Mammary epithelial cell (primary cell): ENCODE measurements at places on chromosomes 5 and 9. TPM values are rescaled to one million over a fixed set of nuclear protein-coding genes. Genes with fewer than 3 reads are reported as not detected.
A peak's percentile ranks its signal among the peaks of the same experiment; 100 is the strongest.

The OR1J2 gene
- not detected for polyA plus RNA-seq

DNA sequence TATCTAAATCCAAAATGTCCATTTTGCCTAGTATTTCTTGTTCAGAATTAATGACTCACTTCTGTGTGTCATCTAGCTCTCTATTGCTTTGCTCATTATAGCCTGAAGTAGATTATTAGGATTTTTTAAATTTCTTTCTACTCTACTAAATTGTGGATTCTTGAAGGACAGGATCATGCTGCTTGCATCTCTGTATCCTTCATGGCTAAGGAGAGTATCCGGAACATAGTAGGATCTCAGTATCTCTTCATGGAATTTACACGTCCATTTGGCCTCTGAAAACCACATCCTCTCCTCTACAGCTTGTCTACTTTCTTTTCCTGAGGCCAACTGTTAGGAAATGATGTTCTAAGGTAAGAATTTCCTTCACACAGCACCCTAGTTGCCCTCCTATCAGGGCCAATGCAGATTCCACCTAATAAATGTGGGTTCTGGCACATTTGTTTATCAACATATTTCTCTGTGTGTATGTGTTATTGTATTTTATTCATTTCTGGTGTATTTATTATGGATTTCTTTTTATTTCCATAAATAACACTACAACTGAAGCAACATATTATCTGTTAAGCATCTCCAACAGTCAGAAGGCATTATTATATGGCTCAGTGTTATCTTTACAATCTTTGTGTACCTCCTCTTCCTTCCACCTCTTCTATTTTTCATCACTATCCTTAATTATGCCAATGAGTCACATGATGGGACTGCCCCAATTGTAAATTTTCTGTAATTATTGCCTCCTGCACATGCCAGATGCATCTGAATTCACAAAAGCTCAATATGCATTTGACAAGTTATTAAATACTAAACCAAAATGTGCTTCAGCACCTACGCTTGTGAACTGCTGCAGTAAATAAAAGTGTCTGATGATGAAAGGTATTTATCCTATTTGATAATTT is 557.8 kb upstream of the TLE4 start:
- peak; percentile 30 for DNase-seq

The LCP2 gene
- polyA plus RNA-seq = not detected

DNA sequence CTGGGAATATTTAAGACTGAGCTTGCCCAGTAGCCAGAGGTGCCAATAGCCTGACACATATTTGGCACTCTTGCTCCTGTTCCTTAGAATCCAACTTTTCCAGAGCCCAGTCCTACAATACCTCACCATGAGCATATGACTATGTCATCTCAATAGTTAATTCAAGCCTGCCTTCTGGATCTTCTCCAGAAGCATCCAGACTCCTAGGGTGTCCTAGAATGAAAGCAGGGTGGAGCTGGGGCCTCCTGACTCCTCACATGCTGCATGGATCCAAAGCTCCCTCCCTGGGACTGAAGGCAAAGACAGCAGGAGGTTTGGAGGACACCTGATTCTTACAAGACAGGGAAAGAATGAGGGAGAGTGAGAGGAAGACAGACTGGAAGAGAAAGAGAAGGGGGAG is 37.9 kb downstream of the SH3TC2 start:
- DNase-seq = no peak

The PCDHA9 gene
- polyA plus RNA-seq = not detected

The RANBP3L gene
- not detected for polyA plus RNA-seq

The TSSK1B gene
- 0.05 TPM for polyA plus RNA-seq

The GRHPR gene
- polyA plus RNA-seq = 175 TPM

DNA sequence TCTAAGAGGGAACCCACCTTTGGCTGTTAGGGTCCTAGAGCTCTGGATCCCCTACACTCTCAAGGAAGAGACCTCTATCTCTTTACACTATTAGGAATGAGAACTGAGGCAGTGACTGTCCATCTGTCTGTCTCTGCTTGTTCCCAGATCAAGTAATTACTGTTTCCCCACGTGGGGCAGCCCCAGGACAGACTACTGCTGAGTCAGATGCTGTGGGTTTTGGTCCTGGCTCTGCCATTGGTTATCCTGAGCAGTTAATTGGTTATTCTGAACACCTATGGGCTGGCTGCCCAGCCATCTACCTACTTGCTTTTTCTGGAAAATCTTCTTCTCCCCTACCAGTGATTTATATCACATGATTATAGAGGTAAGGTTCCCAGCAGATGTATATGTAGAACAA is 33.3 kb downstream of the FBXO10 start:
- peak; percentile 88 for DNase-seq

GRCh38 chr5:178201221-178201926 is 3.0 kb upstream of the HNRNPAB start:
- DNase-seq = no peak

DNA sequence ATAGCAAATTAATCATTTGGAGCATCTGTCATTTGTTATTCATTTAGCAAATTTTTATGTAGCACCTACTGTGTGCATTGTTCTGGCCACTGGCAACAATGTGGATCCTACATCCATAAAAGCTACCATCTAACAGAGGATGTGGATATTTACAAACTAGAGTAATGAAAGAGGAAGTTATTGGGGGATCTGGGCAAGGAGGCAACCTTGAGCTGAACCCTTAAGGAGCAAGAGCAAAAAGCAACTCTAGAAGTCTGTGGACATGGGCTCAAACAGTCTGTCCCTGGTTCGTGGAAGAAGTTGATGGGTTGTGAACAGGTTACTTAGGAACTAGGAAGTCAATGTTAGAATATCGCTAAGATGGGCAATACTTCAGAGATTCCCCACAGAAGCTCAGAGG is 259.9 kb downstream of the SYK start:
- DNase-seq = no peak

DNA sequence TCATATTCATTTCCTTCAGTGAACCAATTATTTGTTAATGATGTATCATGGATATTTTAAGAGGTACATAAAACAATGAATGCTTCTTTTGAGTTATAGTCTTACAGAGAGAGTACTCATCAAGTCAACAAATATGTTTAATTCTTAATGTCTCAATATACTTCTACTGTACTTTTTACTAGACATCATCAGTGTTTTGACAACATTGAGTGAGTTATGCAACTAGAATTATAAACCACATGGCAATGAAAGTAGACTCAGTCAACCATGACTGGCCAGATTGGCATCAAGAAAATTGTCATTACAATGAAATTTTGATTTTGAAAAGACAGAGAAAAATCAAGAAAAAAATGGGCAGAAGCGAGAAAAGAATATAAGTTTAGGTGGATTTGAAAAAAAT is 1248.1 kb upstream of the CDH18 start:
- DNase-seq = peak; percentile 51

The ASB6 gene
- 25.2 TPM for polyA plus RNA-seq

The CTXN3 gene
- polyA plus RNA-seq = not detected

DNA sequence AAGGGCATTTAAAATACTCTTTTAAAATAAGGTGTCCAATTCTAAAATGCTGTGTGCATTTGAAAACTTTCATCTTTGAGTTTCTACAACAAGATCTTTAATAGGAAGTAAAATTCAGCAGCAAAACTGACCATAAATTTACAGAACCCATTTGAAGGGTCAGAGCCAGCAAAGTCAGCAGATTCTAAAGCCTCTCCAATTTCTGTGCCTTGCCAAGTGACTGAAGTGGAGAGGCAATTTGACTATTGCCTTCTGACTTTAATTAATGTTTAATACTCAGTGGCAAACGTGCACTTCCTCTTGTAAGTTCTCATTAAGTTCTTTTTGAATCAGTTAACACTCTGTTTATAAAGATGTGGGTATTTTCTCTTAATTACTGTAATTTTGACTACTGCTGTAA is 155.2 kb downstream of the BAAT start:
- DNase-seq = no peak
